ENCODE measurements at places on chromosomes 2 and 18.
A peak's percentile ranks its signal among the peaks of the same experiment; 100 is the strongest.

DNA sequence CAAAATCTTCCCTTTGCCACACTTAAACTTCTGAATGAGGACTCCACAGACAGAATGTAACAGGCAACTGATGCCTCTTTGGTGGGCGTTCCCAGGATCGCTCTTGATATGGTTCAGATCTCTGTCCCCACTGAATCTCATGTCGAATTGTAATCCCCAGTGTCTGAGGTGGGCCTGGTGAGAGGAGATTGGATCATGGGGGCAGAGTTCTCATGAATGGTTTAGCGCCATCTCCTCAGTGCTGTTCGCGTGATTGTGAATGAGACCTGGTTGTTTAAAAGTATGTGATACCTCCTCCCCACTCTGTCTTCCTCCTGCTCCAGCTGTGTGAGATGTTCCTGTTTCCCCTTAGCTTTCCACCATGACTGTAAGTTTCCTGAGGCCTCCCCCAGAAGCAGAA, 111.1 kb upstream of the SLC66A3 start:
- DNase-seq: no peak

DNA sequence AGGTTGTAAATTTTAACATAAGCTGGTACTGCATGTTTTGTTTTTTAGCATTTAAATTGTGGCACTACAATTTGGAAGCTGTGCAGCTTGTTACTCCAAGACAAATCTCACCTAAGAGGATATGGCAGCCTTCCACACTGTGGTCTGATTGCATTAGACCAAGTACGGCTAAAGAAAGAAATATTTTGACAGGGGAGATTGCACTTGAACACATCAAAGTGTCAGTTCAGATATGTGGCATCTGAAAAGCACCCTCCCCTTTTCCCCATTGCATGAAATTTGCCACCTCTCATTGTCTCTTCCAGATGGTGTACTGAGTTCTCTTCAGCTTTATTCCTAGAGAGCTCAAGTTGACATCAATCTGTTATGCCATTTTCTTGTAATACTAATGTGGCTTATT, 295.9 kb downstream of the ERBB4 start:
- no peak for DNase-seq

DNA sequence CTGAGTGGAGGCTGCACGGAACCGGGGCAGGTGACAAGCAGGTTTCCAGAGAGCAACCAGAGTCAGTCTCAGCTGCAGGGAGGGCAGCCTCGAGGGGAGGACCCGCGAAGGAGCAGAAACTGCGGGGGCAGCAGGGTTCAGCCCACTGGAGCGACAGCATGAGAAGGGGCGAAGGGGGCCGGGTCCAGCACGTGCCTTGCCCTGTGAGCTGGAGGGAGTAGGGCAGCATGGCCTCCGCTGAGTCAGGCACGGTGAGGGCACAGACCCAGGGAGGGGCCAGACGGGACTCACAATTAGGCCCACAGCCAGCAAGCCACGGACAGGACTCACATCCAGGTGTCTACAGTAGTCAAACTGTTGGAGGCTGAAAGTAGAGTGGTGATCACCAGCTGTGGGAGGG, 22.7 kb upstream of the ATP9B start:
- DNase-seq: no peak

GRCh38 chr2:45768208-45768607, 116.7 kb downstream of the PRKCE start:
- DNase-seq: no peak

- DNase-seq: no peak
Observed at GRCh38 chr18:49487711-49488310, 777 bp upstream of the C18orf32 start.

GRCh38 chr2:195319112-195319460, 337.9 kb upstream of the SLC39A10 start:
- no peak for DNase-seq

GRCh38 chr2:154912215-154912614, 213.7 kb downstream of the KCNJ3 start:
- DNase-seq: peak; percentile 6

GRCh38 chr2:241157841-241158545, 7.7 kb downstream of the PPP1R7 start:
- no peak for DNase-seq

GRCh38 chr2:122682356-122682755, 926.9 kb downstream of the TSN start:
- DNase-seq: no peak

GRCh38 chr2:121348128-121348740, 63.2 kb upstream of the TFCP2L1 start:
- no peak for DNase-seq

GRCh38 chr18:76490670-76491472, 4.2 kb downstream of the ZNF516 start:
- no peak for DNase-seq

- no peak for DNase-seq
Observed at GRCh38 chr2:102892698-102893310, 131.0 kb downstream of the TMEM182 start.

- DNase-seq: no peak
Observed at GRCh38 chr2:119549241-119549640, 5.0 kb downstream of the CFAP221 start.

DNA sequence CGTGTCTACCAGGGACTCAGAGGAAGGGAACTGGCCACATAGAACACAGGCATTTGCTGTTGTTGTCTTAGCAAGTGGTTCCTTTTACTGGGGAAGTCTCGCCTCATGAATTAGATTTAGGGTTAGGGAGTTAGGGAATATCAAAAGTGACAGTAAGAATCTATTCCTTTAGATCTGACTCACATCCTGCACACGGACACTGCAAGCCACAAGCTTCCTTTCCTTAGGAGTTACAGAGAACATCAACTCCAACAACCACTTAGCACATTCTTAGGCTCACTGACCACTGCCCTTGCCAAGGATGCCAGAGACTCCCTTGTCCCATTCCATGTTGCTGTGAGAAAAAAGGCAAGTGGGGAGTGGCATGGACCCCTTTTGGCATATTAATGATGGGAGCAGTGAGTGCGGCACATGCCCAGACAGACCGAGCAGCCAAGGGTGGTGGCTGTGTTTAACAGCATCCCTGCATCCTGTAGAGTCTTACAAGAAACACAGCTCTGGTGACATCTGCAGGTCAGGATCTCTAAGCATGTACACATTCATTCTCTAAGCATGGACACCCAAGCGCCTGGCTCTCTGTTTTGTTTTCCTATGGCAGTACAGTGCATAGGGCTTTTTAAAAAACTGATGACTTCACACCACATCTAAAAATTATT, 745.6 kb upstream of the RAB6C start:
- no peak for DNase-seq

DNA sequence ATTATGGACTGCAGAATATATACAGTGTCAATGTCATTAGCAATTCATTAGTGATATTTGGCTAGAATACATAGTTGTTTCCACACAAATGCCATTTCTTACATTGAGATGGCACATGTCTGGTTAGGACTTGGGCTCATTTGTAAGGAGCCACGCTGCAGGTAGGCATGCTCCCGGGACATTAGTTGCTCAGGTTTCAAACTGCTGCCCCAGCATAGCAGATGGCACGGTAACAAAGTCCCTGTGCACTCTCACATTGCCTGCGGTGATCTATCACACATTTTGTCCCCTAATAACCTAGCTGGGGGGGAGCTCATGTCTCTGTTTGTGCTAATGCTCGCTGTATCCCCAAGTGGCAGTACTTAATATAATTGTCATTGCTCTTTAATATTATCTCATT, 185.1 kb downstream of the NEDD4L start:
- no peak for DNase-seq

GRCh38 chr2:57146951-57147350, 899.7 kb upstream of the VRK2 start:
- DNase-seq: no peak

GRCh38 chr2:217639481-217639880, 363.3 kb downstream of the TNS1 start:
- no peak for DNase-seq

DNA sequence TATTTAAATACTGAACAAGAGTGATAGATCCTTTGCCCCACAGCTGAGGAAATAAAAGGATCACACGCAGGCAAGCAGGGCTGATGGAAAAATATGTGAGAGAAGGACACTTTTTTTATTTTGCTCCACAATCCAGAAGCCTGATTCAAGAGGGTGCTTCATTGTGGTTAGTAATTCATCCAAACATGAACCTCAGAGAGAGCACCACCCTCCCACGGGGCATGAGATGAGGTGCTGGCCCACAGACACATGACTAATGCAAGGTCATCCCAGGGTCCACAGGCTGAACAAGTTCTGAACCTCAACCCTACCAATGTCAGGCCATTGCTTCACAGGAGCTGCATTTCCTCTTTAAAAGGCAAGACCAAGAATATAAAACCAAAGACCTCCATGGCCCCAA, 239.6 kb downstream of the MREG start:
- DNase-seq: no peak

- no peak for DNase-seq
Observed at GRCh38 chr18:23652232-23652631, 10.5 kb downstream of the ANKRD29 start.

- no peak for DNase-seq
Observed at GRCh38 chr2:8278709-8279354, 403.0 kb upstream of the ID2 start.

GRCh38 chr2:74373221-74373676, 6.9 kb downstream of the DCTN1 start:
- no peak for DNase-seq

GRCh38 chr2:58521803-58522554, 280.9 kb upstream of the FANCL start:
- no peak for DNase-seq

- DNase-seq: no peak
Observed at GRCh38 chr2:17830053-17831034, 14.1 kb downstream of the MSGN1 start.

GRCh38 chr2:49616800-49617199, 462.5 kb upstream of the FSHR start:
- DNase-seq: no peak

DNA sequence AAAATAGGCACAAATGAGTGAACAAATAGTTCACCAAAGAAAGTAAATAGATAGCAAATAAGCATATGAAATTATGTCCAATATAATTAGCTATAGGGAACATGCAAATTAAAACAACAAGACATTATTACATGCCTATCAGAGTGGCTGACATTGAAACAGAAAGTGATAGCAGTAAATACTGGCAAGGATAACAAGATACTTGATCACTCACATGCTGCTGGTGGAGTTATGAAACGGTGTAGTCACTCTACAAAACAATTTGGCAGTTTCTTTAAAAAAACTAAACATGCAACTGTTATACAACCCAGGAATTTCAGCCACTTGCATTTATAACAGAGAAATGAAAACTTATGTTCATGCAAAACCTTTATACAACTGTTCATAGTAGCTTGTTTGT, 439.2 kb upstream of the ACVR2A start:
- no peak for DNase-seq

DNA sequence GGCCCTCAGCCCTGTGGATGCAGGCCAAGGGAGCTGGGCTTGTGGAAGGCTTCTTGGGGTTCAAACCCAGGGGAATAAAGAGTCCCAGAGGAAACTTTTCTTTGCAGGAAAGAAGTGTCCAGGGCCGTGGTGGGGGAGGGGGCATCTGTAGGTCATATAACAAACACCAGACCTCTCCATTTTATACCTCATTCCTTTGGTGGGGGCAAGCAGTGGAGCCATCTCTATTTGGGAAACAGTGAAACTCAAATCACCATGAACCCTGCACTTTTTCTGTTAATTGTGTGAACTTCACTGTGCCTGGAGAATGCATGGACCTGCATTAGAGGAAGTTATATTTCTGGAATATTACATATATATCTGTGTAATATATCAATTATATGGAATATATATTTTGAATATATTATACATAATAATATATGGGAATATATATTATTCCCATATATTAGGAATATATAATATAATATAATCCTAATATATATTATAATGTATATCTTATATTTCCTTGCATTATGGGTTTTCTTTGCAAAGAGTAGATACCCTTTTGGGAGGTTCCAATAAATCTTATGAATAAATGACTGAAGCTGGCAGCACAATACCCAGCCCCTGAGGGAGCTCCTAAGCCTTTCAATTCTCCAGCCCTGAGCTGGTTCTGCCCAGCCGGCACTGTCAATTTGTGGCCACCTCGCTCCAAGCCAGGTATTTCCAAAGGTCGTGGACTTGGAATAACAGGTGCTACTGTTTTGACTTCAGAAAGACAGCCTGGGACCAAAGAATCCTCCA, 97.7 kb upstream of the PKDCC start:
- no peak for DNase-seq

DNA sequence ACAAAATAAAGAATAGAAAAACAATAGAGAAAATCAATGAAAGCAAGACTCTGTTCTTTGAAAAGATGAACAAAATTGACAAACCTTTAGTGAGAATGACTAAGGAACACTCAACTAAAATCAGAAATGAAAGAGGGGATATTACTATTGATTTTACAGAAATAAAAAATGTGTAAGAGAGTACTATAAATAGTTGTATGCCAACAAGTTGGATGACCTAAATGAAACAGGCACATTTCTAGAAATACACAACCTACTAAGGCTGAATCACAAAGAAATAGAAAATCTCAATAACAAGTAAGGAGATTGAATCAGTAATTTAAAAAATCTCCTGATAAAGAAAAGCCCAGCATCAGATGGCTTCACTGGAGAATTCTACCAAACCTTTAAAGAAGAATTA, 18.4 kb upstream of the MALL start:
- no peak for DNase-seq

DNA sequence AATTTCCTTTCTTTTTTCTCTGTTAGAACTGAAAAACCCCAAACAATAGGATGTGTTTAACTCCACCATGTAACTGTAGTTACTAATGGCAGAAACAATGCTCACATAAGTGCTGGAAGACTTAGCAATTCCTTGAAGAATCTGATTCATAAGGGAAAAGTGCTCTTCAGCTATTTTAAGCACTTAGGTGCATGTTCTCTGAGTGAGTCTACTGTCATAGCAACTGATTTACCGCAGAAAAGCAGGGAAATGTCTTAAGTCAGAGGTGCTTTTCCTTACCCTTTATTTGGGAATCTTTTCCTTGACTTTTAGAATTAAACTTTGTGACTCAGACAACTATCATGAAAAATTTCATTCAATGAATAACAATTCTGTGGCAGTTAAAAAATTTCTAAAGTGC, 65.4 kb upstream of the NABP1 start:
- DNase-seq: no peak

- DNase-seq: no peak
Observed at GRCh38 chr18:31146809-31147208, 15.8 kb downstream of the DSC1 start.

DNA sequence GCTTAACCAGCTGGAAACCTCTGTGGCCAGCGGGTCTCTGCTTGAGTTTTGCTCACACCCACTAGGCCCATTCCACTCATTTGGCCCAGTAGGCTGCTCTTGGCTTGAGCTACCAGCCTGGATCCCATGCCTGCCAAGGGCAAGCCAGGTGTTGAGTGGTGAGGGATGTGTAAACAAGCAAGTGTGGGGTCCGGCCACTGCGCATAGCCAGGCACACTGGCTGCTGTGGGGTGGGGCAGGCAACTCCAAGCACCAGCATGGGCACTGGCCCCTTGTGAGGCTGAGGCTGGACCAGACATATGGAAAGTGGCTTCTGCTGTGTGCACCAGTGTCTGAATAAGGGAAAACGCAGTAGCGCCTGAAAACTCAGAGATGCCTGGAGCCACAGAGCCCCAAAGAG, 732.7 kb downstream of the NR4A2 start:
- no peak for DNase-seq

Data from cerebellar nuclear complex (tissue), 1 donor.